Vagina (tissue), 2 donors: ENCODE measurements at places on chromosomes 11 and 22.
A peak's percentile ranks its signal among the peaks of the same experiment; 100 is the strongest.

GRCh38 chr11:80722629-80723028 is 1281.8 kb upstream of the TENM4 start:
- no peak overlapping the region for H3K27ac ChIP-seq
- no peak overlapping the region for H3K4me3 ChIP-seq
- H3K27me3 ChIP-seq, result no peaks in the 10 kb centered on the region
- H3K36me3 ChIP-seq, result no peaks in the 10 kb centered on the region

- no peak overlapping the region for H3K4me3 ChIP-seq
- no peak for DNase-seq
- no peaks in the 10 kb centered on the region for H3K36me3 ChIP-seq
- no peaks in the 10 kb centered on the region for H3K27me3 ChIP-seq
- H3K27ac ChIP-seq, result no peak overlapping the region
Observed at GRCh38 chr22:17921871-17922821, 102.2 kb downstream of the MICAL3 start.

DNA sequence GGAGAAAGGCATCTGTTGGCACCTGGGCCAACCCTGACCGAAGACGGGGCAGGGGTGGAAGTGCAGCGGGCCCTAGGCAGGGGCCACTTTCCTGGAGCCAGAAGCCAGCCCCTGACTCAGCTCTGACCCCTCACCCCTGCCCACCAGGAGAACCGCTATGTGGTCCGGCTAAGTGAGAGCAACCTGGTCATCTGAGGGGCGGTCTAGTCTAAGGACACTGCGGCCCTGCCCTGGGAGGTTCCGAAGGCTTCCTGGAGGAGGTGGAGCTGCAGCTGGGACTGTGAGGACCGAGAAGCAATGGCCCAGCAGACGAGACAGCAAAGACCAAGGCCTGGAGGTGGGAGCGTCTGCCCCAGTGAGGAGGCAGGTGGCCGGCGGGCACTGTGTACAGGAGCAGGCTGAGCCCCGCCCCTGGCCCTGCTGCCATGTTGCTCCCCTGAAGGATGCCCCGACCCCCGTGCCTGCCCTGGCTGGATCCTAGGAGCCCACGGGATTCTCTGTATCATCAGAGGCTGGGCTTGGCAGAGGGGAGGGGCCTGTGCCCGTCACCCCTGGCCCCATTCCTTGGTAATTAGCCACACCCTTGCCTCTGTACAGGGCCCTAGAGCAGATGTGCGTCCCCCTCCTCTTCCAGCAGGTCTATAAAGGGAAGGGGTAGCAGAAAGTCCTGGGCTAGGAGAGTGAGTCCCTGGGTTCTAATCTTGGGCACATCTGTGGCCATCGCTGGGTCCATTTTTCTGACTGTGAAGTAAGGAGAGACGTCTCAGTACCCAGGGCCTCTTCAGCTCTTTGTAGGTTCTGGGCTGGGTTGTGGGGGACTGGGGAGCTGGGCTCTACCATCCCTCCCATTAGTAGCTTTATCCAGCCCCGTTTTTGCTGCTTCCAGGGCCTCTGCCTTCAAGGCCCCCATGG is 19.4 kb downstream of the RELT start:
- H3K4me3 ChIP-seq, result no peak overlapping the region
- H3K4me1 ChIP-seq, result no peaks in the 10 kb centered on the region
- no peaks in the 10 kb centered on the region for H3K36me3 ChIP-seq

GRCh38 chr22:11066458-11067285 is 4461.3 kb upstream of the OR11H1 start:
- H3K27ac ChIP-seq, result no peak overlapping the region
- H3K27me3 ChIP-seq, result no peaks in the 10 kb centered on the region
- H3K36me3 ChIP-seq, result no peaks in the 10 kb centered on the region
- DNase-seq, result peak; percentile 93

- DNase-seq, result no peak
- H3K4me3 ChIP-seq, result no peak overlapping the region
- no peak overlapping the region for H3K27ac ChIP-seq
- H3K36me3 ChIP-seq, result no peaks in the 10 kb centered on the region
- H3K27me3 ChIP-seq, result no peaks in the 10 kb centered on the region
Observed at GRCh38 chr22:30212363-30212995, 34.1 kb downstream of the LIF start.

DNA sequence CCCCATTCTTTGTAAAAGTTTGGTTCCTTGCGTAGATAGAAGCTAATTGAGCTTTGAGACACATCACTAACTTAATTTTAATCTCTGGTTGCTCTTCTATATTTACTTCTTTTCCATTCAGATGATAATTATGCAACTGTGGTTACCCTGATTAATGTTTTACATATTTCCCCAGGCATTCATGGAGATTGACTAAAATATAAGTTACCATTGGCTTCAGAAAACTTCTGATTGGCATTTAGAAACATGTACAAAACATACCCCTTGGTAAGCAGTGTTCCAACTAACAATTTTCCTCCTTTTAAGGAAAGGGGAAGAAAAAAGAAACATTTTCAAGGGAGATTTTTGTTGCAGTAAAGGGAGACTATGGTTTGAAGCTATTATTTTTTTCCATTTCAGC is 43.9 kb downstream of the FAT3 start:
- no peak overlapping the region for H3K4me3 ChIP-seq
- no peak for DNase-seq
- no peaks in the 10 kb centered on the region for H3K36me3 ChIP-seq
- no peaks in the 10 kb centered on the region for H3K4me1 ChIP-seq
- H3K27ac ChIP-seq, result no peak overlapping the region
